Posterior vena cava (tissue), 2 donors: ENCODE measurements at places on chromosomes 5 and 9.

DNA sequence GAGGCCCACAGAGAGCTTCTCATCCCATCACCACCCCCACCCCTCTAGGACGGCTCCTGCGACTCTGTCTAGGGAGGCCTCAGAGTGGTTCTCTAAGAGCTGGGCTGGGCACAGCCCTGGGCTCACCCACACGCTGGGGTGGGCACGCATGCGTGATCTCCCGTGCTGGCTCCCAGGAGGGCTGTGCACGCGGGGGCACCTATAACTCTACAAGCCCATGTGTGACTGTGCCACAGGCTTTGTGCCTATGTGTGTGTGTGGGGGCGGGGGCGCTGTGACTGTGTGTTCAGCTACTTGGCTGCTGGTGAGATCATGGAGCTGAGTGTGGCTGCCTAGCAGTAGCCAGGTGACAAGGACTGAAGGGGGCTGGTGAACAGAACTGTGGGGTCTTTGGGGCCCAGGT is 32.2 kb downstream of the NDUFA8 start:
- no peak for DNase-seq

DNA sequence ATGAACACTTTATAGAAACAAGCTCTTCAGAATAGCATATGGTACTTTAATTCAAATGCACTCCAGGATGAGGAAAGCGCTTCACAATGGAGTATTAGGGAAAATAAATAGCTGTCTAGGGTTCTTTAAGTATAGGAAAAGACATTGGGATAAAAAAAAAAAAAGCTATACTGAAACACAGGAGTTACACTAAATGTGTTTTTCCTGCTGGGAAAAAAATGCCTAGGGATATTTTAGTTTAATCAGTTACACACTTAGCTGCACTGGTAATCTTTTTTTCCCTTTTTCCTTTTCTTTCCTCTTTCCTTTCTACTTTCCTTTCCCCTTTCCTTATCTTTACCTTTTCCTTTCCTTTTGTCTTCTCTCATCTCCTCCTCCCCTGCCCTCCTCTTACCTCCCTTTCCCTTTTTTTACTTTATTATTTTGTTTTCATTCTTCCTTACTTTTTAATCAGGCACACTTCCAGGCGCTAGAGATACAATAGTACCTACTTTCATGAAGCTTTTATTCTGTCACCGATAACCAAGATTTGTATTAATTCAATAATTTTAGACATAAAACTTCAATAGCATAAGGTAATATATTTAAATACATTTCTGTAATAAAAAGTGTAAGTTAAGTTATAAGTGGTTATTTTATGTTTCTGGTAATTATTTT is 758.7 kb downstream of the CDH18 start:
- no peak for DNase-seq

DNA sequence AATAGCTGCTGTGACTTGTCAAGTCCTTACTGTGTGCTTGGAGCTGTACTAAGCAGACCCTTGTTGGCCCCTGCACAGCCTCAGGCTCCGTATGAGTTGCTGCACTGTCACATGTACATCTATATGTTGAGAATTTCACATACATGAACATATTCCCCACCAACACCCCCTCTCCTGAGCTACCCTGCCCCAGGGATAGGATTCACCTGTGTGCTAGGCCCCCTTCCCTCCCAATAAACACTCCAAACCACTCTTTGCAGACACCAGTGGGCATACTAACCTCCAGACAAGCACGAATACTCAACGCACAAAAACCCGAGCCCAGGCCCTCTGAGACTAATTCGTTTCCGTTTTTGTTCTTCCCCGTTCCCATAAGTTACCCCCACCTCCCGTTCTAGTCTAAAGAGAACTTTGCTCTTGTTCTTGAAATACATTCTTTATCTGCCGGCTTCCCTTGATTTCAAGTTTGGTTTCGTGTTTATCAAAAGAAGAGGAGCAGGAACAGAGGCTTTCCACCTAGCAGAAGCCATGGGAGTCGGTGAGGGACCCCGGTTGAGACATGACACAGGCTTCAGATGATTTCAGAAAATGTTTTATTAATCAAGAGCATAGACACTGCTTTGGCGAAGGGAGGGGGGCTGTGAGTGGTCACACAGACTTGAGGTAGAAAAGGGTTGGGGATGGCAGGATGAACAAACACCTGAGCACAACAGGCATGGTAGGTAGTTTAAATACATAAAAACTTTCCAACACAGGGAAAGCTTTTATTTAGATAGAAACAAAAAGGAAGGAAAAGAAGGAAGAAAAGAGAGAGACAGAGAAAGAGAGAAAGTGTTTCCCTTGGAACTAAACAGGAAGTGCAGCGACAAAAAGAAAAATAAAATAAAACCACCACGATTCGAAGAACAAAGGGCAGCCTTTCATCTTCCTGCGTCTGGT is 3.4 kb downstream of the HAND1 start:
- DNase-seq = no peak

DNA sequence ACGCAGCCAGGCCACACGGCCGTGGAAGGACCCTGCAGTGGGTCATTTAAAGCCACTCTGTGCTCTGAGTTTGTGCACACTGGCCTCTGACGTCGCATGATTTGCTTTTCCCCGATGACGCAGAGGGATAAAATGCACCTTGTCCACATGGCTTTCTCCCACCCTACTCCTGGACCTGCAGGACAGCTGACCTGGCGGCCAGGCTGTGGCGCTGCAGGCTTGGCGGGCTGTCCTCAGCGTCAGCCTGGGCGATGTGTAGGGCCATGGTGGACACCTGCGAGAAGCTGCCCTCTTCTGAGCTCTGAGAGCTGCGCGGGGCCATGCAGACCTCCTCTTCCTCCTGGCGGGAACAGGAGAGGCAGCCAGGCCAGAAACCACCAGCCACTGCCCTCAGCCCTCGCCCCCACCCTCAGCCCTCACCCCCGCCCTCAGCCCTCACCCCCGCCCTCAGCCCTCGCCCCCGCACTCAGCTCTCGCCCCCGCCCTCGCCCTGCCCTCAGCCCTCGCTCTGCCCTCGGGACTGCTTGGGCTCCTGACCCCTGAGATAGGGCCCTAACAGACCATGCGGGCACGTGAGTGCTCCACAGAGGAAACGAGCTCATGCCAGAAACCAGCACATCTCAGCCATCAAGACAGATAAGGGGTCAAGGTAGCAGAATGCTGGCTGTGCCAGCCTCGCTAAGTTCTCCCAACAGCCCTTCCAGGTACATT is 20.0 kb upstream of the SCGB3A1 start:
- no peak for DNase-seq
